Urothelium cell line (cell line): ENCODE measurements at places on chromosomes 6 and 20.

- no peak for DNase-seq
These were observed 121.1 kb downstream of the GPR63 start for GRCh38 chr6:96716221-96716620.

GRCh38 chr20:32858189-32858588 is 534 bp upstream of the EFCAB8 start:
- no peak for DNase-seq

DNA sequence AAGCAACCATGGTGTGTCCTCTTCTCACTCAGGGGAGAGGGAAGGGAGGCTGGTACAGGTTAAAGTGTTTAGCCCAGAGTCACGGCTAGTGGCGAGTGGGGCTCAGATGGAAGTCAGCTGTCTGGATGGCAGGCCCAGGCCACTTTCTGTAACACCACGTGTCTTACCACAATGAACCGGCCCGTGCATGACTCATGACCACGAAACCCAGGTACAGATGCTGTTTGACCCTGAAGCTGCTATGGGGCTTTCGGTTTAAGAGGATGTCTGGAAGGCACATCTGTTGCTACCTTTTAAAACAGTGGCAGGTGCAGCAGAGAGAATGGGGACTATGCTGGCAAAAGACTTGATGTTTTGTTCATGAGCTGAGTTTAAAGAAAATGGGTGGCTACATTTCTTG is 36.5 kb upstream of the MPC1 start:
- peak; percentile 72 for DNase-seq

- DNase-seq: no peak
These were observed 4.1 kb upstream of the YTHDF1 start for GRCh38 chr20:63219866-63220521.

DNA sequence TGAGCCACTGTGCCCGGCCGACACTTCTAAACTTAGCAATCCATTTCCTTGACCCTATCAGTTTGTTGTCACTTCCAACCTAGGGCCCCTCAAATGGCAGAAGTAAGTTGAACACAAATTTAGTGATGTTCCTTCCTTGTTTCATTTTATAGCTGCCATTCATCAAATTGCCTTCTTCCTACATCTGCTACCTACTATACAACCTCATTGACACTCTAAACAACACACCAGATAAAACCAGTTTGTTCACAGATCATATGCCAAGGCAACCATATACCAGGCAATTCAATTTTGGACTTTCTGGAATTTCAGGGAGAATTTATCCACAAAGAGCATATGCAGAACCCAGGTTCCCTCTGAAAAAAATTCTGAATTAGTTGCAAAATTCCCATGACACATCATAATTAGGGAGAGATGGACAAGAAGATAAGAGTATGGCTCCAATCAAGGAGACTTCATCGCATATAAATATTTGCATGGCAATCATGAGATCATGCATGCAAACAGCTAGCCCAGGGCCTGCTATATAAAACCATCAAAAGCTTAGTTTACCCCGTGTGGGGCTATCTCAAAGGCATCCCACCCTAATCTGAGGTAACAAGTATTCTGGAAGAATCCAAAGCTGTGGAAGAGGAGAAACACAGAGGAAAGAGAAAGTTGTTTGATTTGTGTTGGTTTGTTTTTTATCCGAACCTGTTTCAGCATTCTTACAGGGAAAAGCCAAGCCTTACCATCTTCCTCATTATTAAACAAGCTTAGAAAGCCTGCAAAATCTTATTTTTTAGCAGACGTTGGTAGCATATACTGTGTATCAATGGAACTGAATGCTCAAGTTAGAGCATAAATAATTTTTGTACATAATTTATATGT is 132.8 kb upstream of the TNFAIP3 start:
- DNase-seq: no peak

- DNase-seq: no peak
These were observed 16.1 kb upstream of the HFE start for GRCh38 chr6:26071135-26071534.

DNA sequence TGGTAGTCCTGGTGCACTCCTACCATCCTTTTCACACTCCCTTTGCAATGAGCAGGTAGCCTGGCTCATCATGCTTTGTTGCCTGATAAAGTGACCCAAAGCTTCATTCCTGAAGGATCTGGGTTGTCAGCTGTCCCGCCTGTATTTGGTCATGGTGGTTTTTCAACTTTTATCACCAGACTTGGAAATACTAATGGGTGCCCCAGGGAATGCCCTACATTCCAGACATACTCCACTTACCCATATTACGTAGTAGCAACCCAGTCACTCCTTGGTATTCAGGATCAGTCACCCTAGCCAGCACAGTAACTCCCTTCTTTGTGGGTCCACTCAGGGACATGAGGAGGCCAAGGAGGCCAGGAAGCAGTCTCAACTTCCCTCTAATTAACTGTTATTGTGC is 199.2 kb downstream of the MAFB start:
- DNase-seq: peak; percentile 64

DNA sequence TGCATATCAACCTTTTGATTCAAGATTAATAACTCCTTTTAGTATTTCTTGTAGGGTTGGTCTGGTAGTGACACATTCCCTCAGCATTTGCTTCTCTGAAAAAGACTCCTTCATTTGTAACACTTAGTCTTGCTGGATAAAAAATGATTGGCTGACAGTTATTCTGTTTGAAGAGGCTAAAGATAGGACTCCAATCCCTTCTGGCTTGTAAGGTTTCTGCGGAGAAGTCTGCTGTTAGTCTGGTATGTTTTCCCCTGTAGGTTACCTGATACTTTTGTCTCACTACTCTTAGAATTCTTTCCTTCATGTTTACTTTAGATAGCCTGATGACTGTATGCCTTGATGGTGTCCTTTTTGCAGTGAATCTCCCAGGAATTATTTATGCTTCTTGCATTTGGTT is 96.0 kb downstream of the CARMIL1 start:
- DNase-seq: no peak

GRCh38 chr6:11538052-11538818 is 686 bp downstream of the TMEM170B start:
- peak; percentile 32 for DNase-seq

GRCh38 chr6:144341831-144342527 is 56.8 kb downstream of the UTRN start:
- no peak for DNase-seq

GRCh38 chr6:29933955-29934354 is 8.4 kb upstream of the HLA-A start:
- DNase-seq: no peak

DNA sequence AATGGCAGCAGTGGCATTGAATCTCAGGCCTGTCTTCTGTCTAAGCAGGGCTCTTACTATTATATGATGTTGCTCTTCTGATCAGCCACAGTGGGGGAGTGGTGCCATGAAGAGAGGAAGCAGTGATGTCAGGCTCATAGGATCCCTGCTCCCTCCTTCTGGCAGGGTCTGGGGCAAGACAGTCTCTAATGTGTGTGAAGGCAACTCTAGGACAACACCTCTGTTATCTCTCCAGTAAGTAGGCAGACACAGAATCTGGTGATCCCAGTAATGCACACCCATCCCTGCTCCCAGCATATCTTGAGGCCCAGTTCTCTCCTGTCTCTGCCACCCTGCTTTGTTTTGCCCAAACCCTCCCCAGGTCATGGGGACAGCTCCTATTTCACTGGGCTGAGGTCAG is 8.8 kb downstream of the C20orf202 start:
- no peak for DNase-seq
